ENCODE measurements at places on chromosomes 1 and 21.

DNA sequence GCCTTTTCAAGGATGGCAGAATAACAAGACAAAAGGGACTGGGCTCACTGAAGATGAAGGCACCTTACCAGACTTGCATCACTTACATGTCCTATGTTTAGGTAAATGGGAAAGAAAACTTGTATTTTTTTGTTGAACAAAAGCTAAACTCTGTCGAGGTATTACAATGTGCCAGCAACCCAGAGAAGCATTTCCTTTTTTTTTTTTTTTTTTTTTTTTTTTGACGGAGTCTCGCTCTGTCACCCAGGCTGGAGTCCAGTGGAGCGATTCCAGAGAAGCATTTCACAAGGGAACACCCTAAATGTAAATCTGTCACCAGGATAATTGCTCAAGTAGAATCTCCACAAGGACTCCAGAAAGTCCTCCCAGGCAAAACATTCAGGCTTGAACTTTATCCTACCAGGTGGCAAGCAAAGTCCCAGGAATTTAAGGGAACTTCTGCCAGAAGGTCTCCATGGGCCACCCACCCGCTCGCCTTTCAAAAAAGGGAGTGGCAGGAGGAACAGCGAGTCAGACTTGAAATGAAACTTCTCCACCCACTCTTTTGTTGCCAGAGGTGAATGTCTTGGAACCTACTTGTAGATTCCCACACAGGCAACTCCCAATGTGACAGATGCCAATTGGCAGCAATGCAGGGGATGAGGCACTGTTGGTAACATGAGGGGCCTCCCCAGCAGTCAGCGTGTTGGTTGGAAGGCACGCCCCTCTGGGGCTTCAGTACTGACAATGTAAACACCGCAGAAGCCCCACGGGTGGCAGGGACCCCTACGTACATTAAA, 125.0 kb downstream of the TIAM1 start:
- no peak for DNase-seq

DNA sequence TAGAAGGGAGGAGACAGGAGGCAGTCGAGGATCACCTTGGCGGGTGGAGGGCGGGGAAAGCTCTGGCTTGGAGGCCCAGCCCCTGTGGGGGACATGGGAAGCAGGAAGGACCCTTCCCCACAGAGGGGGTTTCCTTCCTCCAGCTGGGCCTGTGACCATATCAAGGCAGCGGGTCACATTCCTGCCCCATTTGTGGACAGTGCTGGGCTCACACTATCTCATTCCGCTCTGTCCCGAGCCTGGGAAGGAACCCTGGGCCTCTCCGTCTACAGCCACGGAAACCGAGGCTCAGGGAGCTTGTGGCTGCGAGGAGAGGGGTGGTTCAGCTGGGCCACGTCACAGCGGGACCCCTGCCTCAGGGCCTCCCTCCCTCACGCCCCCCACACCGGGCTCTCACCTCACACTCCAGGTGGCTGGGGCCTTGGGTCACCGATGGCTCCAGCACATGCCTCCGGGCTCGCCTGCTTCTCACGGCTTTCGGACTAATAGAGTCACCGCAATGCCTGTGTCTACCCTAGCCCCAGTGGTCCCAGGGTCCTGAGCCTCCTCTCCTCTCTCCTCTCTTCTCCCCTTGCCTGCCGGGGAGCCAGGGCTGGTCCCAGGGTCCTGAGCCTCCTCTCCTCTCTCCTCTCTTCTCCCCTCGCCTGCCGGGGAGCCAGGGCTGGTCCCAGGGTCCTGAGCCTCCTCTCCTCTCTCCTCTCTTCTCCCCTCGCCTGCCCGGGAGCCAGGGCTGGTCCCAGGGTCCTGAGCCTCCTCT, 56.4 kb downstream of the SLC19A1 start:
- DNase-seq: no peak

GRCh38 chr1:117359561-117360289, 7.5 kb upstream of the MAN1A2 start:
- DNase-seq: no peak

- DNase-seq: no peak
Measured at GRCh38 chr1:240090014-240090413, 1.7 kb upstream of the FMN2 start.

- DNase-seq: no peak
Measured at GRCh38 chr1:92749024-92749634, 35.8 kb downstream of the EVI5 start.

GRCh38 chr1:245051349-245052221, 103.2 kb upstream of the KIF26B start:
- DNase-seq: no peak

DNA sequence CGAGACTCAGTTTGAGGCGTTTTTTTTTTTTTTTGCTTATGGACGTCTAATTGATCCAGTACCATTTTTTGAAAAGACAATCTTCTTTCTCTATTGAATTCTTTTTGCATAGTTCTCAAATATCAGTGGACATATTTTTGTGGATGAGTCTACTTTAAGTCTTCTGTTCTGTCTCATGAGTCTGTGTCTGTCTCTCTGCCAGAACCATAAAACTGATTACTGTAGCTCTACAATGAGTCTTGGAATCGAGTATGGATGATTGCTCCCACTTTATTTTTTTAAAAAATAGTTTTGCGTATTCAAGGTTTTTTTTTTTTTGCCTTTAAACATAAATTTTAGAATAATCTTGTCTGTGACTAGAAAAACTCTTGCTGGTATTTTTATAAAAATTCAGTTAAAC, 323.5 kb downstream of the ZNF326 start:
- no peak for DNase-seq

DNA sequence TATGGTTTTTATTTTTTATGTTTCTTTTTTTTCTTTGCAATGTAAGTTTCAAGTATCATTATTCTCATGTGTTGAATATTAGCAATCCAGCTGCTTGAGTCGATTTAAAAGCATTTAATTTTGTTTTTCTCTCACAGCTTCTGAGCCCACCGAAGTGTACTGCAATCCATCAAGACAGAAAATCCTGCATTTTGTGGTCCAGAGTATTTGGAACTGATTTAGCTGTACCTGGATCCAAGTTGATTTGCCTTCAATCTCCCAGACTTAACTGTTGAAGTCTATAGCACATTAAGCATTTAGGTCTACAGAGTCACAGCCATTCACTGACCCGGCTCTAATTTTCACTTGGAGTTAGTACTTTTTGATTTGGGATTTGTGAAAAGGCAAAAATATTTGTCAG, 622.9 kb upstream of the ADAMTS5 start:
- DNase-seq: no peak
